ENCODE measurements at places on chromosomes 1 and 21.

GRCh38 chr1:184255560-184255959, 131.3 kb upstream of the C1orf21 start:
- peak; percentile 5 for DNase-seq

DNA sequence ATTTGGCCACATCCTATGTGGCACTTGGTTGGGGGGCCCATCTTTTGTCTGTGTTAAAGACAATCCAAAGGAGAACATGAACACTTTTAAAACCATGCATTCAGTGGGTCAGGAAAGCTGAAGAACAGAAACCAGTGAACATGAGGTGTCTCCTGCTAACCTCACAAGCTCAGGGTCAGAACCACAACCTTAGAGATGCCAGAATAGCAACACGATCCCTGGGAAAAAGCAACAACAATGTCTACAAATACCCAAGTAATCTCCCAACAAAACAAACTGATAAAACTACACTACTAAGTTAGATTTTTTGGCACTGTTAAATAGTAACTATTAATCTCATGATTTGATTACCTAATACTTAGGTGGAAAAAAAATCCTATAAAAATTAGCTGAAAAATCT, 34.1 kb upstream of the GNG4 start:
- no peak for DNase-seq

DNA sequence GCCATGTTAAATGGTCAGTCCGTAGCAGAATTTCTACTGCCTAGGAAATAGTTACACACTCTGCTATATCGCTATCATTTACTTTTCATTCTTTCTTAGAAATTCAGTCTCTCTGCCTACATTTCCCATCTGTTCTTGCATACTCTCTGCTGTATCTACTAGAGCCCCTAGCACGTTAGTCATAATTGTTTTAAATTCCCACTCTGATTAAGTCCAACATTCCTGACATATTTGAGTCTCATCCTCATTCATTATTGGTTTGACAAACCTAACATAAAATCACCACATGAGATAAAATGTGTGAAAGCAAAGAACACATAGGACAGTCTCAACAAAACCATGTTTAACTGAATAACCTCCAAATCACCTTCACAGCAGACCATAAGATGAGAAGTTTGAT, 513.6 kb downstream of the PLPP3 start:
- DNase-seq, result no peak

DNA sequence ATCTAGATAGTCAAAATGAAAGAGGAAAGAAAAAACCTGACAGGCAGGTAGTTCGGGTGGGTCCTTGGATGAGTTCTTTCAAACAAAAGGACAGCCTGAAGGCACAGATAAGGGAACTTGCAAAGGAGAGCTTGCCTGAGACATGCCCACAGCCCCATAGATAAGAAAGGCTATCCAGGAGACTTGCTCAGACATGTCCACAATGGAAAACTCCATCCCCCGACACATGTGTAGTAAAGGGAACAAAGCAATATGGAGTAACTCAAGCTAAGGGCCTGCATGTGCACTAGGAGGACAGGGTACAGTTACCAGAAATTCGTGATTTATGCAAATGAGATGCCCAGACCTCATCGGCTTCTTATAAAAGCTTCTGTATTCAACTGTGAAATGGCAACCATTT, 281.5 kb downstream of the NEGR1 start:
- DNase-seq, result no peak

GRCh38 chr1:216710055-216710454, 13.2 kb downstream of the ESRRG start:
- DNase-seq, result no peak

DNA sequence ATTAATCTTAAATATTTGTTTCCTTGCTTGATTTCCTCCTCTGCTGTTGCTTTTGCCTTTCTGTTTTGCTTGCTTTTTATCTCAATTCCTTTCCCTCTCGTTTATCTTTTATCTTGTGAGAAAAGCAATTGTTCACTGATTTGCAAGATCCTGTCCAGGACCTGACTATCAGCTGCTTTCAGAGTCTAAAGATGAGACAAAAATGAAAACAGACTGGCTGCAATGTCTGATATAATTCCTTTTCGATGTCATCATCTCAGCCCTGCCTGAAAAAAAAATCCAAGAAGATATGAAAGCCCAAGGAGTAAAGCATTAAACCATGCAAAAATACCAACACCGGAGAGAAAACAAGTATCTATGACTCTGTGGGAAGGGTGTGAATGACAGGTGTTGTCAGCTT, 225.5 kb downstream of the PATJ start:
- no peak for DNase-seq

Measured in suppressor macrophage treated with lipopolysaccharide for 4 hours (primary cell).